ENCODE measurements at places on chromosomes 16 and 17.

GRCh38 chr17:28072936-28073533, 30.6 kb downstream of the NLK start:
- no peak for DNase-seq

DNA sequence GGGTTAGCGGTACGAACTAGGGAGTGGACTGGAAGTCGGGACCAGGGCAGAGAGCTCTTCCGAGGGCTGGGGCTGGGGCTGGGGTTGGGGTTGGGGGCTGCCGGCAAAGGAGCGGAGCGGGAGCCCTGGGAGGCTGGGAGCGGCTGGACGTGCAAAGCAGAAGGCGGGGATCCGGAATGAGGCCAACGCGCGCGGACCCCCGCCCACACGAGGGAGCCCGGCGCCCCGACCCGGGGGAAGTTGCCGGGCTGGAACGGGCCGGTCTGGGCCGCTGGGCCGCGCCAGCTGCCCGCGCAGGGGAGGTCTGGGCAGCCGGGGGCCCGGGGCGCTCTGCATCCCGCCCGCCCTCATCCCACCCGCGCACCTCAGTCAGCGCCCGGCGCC, 323 bp downstream of the ST3GAL2 start:
- no peak for DNase-seq

DNA sequence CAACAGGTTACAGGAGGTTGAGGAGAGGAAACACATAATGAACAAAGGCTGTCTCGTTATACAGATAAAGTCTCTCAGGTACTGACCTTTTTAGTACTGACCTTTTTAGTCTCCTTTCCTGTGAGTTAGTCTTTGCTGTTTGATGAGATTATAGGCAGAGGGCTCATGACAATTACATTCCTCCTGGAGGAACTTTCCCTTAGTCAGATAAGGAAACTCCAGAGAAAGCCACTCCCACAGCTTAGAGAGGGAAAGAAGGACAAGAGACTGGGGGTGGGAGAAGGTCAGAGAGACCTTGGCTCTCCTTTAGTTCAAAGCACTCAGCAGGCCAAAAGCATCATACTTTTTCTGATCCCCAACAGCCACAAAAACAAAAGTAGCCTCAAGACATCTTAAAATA, 15.3 kb upstream of the PSMD7 start:
- no peak for DNase-seq

DNA sequence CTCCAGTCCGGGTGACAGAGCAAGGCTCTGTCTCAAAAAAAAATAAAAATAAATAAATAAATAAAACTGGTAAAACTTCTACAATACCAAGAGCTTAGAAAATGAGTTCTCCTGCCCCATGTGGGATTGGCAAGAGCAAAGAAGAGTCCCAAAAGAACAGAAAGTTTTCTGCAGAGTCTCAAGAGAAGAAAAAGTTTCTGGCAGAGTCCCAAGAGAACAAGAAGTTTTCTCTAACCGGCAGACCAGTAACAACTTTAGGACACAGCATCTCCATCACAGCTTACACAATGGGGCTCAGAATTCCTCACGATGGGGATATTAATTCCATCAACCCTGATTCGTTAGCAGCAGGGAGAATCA, 1.1 kb downstream of the SLC39A11 start:
- DNase-seq = no peak

DNA sequence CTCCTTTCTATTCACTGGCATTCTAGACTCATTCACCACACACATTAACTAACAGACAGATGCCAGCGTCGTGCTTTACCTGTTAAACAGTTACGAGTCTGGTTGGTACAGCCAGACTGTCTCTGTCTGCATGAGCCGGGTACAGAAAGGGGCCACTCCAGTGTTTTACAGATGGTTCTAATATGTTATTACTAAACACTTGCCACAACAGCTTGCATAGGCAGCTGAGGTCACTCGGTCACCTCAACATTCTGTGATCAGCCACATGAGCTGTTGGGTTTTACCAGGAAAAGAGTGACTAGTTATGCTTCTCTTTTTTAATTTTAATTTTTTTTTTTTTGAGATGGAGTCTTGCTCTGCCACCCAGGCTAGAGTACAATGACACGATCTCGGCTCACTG, 25.2 kb downstream of the CD300A start:
- no peak for DNase-seq

GRCh38 chr17:72525225-72526015, 404.6 kb downstream of the SOX9 start:
- DNase-seq = no peak

- DNase-seq = no peak
Observed at GRCh38 chr17:19308398-19308797, 54.1 kb downstream of the B9D1 start.

DNA sequence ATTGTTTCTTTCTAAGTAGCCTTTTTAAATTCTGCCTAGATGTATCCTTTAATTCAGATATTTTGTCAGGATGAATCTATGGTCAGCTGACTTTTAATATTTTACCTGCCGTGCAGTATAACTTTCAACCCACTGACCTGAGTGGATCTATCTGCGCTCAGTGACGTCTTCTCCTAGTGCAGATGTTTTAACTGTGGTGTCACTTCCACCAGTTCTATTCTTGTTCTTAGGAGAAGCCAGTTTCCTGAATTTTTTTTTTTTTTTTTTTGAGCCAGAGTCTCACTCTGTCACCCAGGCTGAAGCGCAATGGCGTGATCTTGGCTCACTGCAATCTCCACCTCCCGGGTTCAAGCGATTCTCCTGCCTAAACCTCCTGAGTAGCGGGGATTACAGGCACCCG, 5.0 kb upstream of the TM4SF5 start:
- DNase-seq = no peak

DNA sequence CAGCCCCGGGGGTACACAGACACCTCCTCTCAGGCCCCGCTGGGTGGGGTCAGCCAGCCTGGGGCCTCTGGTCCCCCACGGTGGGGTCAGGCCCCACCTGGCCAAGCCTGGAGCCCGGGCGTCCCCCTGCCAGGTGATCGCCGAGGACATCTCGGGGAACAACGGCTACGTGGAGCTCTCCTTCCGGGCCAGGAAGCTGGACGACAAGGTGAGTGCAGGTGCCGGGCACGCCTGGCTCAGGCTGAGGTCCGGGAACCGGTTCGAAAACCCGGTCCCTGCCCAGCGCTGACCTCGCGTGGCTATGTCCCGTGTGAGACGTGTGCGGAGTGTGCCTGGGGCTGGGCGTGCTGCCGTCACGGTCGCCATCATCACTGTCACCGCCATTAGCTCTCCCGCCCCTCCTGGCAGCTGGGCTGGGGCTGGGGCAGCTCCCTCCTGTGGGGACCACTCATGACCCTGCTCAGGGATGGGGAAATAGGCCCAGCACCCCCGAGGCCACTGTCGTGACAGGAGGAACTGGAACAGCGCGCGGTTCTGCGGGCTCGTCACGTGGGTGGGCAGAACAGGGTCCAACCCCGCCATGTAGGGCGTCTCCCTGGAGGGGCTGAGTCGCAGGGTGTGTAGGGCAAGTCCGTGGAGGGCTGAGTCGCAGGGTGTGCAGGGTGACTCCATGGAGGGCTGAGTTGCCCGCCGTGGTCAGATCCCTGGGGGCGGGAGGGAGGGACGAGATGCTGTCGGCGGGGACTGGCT, 8.5 kb downstream of the CPNE7 start:
- DNase-seq = no peak

DNA sequence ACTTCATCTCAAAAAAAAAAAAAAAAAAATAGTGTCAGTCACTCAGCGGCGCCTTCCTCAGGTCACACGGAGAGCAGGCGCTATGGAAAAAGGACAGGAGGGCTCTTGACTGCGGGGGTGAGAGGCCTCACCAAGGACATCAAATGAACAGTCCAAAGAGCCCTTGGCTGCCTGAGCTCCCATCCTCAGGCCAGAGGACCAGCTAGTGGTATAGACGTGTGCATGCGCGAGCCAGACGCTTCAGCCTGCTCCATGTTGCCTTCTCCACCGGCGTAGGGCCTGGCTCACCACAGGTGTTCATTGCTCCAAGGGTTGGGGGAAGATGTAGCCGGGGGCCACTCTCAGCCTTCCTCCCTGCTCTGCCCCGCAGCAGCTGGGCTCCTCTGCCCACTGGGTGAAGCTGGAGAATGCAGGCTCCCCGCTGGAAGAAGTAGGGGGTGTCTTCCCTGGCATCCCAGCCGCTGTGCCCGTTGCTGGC, 65.8 kb upstream of the PLCG2 start:
- no peak for DNase-seq

DNA sequence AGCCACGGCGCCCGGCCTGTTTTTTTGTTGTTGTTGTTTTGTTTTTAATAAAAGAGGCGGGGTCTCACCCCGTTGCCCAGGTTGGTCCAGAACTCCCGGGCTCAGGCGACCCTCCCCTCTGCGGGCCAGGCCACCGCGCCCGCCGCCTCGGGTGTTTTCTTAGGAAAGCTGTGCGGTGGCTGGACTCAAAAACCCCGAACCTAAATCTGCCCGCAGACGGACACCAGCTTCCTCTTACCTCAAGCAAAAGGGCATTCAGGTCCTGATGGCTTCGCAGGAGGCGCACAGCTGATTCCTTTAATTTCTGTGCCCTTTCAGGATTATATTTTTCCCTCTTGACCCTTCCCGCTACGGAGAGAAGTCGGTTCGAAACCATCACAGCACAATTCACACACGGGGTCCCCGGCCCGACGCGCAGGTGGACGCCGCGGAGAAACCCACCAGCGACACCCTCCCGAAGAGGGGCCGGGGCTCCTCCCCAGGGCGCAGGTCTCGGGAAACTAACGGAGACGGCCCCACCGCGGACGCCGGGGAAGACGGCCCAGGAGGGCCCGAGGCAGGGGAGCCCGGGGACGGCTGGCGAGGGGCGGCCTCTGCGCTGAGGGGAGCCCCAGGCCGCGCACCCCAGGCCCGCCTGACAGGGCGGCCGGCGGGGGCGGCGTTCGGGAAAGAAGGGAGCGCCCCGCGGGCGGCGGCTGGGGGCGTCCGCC, 653 bp downstream of the FANCA start:
- no peak for DNase-seq

DNA sequence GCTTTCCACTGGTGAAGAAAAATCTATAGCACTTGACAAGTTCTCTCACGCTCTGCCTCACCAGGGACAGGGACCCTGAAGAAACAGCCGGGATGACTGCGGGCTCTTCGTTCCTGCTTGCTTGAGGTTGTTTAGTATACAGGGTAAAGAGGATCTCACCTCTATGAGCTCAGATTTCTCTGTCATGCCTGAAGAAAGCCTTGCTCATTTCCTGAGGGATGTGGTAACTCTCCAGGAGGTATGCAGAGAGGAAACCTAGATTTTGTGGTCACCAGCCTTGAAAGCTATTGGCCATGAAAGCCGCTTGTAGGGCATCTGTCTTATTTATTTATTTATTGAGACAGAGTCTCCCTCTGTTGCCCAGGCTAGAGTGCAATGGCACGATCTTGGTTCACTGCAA, 23.2 kb downstream of the USP43 start:
- DNase-seq = no peak

GRCh38 chr17:55642741-55643140, 79.9 kb downstream of the TMEM100 start:
- no peak for DNase-seq

GRCh38 chr17:82324566-82325285, 7.3 kb upstream of the CD7 start:
- DNase-seq = no peak

DNA sequence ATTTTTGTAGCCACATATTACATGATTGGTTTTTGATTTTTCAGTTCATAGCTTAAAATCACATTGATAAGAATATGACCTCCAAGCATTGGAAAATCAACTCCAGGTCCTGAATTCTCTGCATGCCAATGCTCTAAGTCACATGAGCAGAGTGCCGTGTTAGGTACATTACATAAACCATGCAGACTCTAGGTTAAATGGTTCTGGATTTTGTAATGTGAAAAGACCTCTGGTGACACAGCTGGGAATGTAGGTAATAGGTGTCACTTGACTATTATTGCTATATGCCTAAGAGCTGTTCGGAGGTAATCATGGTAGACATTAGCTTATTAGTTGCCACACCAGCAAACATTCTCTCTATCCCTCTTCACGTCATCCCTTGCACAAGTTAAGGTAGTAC, 231.1 kb upstream of the SALL1 start:
- no peak for DNase-seq

DNA sequence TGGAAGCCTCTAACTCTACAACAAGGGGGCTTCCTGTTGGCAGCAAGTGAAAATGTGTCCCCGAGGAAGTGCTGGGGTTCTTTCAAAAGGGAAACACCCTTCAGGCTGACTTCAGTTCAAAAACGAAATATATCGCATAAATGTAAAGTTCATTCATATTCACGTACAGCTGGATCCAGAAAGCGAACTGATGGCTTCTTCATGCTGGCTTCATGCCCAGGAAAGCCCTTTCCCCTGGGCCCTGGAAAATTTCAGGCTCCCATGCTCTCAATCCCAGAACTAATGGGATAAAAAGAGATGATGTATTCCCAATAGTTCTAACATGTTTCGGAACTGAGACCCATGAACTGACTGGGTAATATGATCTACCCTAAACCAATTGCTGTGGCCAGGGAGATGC, 104.7 kb upstream of the CDH13 start:
- no peak for DNase-seq
